ENCODE measurements at places on chromosomes 3 and 15. TPM values are rescaled to one million over a fixed set of nuclear protein-coding genes. Genes with fewer than 3 reads are reported as not detected.

FBXL2 gene
- 70.8 TPM for total RNA-seq

SCAANT1 gene
- not detected for total RNA-seq

CCDC33 gene
- total RNA-seq: not detected

GNL3 gene
- 78.8 TPM for total RNA-seq

- DNase-seq: no peak
Measured at GRCh38 chr3:139326707-139327106, 17.1 kb upstream of the MRPS22 start.

DNA sequence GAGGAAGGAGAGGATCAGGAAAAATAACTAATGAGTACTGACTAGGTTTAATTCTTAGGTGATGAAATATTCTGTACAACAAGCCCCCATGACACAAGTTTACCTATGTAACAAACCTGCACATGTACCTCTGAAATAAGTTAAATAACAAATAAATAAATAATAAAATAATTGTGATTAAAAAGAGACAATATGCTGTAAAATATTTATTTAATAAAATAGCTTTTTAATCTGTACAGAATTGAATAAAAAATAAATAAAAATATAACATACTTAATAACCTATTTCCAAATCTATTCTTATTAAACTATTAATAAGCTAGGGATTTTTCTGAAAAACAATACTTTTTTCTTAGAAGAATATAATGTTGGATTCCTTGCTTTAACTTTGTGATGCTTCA is 355.6 kb downstream of the CNTN6 start:
- no peak for DNase-seq

- DNase-seq: no peak
Measured at GRCh38 chr3:143594206-143594605, 254.1 kb downstream of the SLC9A9 start.

DNA sequence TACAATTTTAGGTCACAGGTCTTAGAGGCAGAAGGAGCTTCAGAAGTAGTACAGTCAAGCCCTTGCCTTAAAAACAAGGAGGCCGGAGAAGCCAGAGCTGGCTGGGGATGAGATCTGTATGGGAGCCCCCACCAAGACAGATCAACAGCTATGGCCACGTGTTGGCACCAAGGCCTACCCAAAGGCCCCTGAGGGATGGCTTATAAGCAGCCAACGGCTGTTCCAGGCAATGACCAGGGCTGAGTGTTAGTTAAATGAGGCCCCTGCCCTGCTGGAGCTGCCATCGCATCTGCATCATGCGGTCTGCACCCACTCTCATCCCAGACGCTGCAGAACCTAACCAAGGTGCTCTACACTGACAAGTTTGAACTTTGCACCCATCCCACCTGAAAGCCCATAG is 43.3 kb downstream of the CCDC12 start:
- no peak for DNase-seq

GRCh38 chr3:74121761-74122160 is 492.7 kb downstream of the CNTN3 start:
- DNase-seq: no peak

DNA sequence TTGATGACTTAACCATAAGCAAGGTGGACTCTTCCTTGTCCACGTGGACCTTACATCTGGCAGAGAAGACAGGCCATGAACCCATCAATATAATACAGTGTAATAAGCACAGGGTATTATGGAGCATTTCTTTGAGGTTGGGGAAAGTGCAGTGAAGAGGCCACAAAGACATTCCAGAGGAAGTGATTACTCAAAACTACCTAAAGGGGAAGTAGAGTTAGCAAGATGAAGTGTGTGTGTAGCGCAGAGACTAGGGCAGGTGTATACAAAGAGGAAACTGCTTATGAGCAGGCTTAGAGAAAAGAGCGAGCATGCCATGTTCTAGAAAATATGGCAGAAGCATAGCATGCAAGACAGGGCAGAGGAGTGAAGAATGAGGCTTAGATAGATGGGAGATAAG is 17.9 kb downstream of the CP start:
- DNase-seq: no peak

GRCh38 chr3:172530566-172530965 is 7.3 kb upstream of the TNFSF10 start:
- no peak for DNase-seq

GRCh38 chr3:53357458-53357857 is 10.1 kb upstream of the DCP1A start:
- no peak for DNase-seq

Measured in occipital lobe (tissue), 3 donors.